Body of pancreas (tissue), 4 donors: ENCODE measurements at places on chromosomes 16 and 17. TPM values are rescaled to one million over a fixed set of nuclear protein-coding genes. Genes with fewer than 3 reads are reported as not detected.

Gene CACNG3
- not detected for total RNA-seq

Gene ZG16
- 0.99 TPM for total RNA-seq

Gene SYNGR3
- total RNA-seq: 0.33 TPM

DNA sequence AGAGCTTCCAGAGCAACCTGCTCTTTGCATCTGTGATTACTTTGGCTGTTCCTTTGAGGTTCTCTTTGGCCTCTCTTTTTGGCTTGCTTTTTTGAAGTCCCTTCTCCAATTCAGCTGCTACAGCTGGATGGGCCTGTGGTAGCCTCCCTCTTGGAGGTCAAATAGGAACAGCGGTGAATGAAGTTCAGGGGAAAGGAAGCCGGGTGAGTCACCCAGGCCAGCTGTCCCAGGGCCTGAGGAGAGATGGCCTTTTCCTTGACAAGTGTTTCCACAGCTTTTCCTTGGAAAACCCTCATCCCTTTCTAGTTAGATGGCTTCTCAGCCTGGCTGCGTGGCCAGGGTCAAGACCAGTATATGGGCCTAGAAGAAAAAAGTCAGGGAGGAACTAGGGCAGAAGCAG lies 103.1 kb downstream of the STX8 start:
- no peak overlapping the region for H3K4me3 ChIP-seq
- no peaks in the 10 kb centered on the region for H3K27me3 ChIP-seq
- peaks cover 18% of the 10 kb centered on the region for H3K4me1 ChIP-seq
- H3K36me3 ChIP-seq: no peaks in the 10 kb centered on the region
- no peak for DNase-seq

Gene KRT12
- not detected for total RNA-seq

DNA sequence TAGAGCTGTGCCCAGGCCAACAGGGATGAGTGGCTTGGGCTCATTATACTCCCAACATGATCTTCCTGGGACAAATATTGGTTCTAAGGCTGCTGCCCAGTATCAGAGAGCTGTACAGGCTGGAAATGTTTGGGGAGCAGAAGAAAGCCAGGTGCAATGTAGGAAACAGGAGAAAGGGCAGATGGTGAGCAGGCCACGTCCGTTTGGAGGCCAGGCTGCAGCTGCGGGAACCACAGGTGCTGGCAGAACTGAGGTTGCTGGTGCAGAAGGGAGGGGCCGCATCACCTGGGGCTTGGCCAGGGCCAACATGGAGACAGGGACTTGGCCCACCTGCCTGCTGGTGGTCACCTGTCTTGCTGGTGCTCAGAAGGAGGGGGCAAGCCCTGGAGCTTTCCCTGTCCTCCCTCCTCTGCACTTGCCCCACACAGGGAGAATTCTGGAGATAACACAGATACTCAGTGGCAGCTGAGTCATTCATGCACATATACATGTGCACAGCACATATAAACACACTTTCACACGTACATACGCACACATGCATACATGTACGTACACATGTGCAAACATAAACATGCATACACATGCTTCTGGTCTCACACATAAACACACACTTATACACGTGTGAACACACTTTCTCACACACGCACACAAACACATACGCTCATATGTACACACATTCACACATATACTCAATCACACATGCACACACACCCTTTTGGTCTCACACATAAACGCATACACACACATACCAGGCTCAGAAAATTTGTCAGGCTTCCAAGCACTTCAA lies 67.7 kb downstream of the WSCD1 start:
- H3K27me3 ChIP-seq: no peaks in the 10 kb centered on the region
- H3K4me3 ChIP-seq: no peak overlapping the region
- no peaks in the 10 kb centered on the region for H3K4me1 ChIP-seq
- DNase-seq: no peak

Gene RAB26
- 25.4 TPM for total RNA-seq

GRCh38 chr16:21639493-21639892 lies 12.9 kb downstream of the IGSF6 start:
- no peak for DNase-seq
- H3K4me1 ChIP-seq: no peaks in the 10 kb centered on the region
- H3K4me3 ChIP-seq: no peak overlapping the region
- no peak overlapping the region for H3K27ac ChIP-seq
- H3K27me3 ChIP-seq: no peaks in the 10 kb centered on the region

- H3K27me3 ChIP-seq: no peaks in the 10 kb centered on the region
- no peak for DNase-seq
- H3K27ac ChIP-seq: peak overlapping the region; percentile 81
- peak overlapping the region; percentile 85 for H3K4me3 ChIP-seq
- no peaks in the 10 kb centered on the region for H3K36me3 ChIP-seq
Observed at GRCh38 chr17:37405955-37406634, 541 bp downstream of the ACACA start.

- DNase-seq: no peak
- H3K4me1 ChIP-seq: no peaks in the 10 kb centered on the region
- H3K4me3 ChIP-seq: no peak overlapping the region
- no peak overlapping the region for H3K27ac ChIP-seq
Observed at GRCh38 chr16:52526830-52527229, 20.1 kb downstream of the TOX3 start.

Gene CD7
- not detected for total RNA-seq

DNA sequence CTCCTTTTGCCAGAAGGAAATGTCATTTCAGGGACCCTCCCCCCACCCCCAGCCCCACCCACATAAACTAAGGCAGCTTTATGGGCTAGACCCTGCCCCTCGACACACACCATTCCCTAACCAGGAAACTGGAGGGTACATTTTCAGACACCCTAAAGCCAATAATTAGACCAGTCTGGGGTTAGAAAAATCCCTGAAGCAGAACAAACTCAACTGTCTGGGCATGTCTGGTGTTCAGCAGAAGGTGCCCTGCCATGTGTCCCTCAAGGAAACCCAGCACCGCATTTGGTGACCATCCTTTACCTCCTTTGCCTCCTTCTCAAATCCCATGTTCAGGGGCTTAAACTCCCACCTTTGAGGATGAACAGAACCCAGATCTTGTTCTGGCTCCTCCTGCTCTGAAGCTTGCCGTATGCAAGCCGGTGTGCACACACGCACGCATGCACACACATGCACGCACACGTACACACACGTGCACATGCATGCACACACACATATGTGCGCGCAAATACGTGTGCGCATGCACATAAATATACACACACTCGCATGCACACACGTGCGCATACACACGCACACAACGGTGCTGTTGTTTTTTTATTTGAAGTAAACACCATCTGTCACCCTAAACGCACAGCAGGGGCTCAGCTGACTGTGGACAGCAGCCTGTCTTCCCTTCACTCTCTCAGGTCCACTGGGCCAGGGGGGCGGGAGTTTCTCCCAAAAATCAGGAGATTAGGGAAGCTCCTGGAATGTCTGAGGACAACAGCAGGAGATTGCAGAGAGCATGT lies 156.8 kb upstream of the TNRC6C start:
- H3K4me1 ChIP-seq: no peaks in the 10 kb centered on the region
- no peak overlapping the region for H3K4me3 ChIP-seq
- no peaks in the 10 kb centered on the region for H3K27me3 ChIP-seq
- H3K36me3 ChIP-seq: no peaks in the 10 kb centered on the region
- H3K27ac ChIP-seq: no peak overlapping the region

DNA sequence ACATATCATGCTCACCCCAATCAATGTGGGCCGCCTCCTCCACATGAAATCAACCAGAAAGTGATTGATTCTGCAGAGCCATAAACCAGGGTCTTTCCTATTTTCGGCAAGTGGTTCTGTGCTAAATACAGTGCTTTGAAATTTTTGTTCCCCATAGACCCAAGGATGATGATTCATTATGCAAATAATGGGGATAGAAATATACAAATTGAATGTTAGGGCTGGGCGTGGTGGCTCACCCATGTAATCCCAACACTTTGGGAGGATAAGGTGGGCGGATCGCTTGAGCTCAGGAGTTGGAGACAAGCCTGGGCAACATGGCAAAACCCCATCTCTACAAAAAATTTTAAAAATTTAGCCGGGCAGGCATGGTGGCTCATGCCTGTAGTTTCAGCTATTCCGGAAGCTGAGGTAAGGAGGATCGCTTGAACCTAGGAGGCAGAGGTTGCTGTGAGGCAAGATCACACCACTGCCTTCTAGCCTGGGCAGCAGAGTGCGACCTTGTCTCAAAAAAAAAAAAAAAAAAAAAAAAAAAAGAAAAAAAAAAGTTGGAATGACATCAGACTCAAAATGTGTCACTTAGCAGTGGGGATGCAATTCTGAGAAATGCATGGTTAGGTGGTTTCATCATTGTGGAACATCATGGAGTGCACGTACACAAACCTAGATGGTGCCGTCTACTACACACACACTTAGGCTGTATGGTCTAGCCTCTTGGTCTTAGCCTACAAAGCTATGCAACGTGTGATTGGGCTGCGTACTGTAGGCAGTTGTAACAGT lies 581.7 kb downstream of the MAF start:
- no peak for DNase-seq
- no peaks in the 10 kb centered on the region for H3K36me3 ChIP-seq
- no peaks in the 10 kb centered on the region for H3K27me3 ChIP-seq
- H3K4me1 ChIP-seq: no peaks in the 10 kb centered on the region
